NCI-H1105 treated with DMSO at 0.1 percent for 48 hours (cell line): ENCODE measurements at places on chromosomes 3 and 15.

DNA sequence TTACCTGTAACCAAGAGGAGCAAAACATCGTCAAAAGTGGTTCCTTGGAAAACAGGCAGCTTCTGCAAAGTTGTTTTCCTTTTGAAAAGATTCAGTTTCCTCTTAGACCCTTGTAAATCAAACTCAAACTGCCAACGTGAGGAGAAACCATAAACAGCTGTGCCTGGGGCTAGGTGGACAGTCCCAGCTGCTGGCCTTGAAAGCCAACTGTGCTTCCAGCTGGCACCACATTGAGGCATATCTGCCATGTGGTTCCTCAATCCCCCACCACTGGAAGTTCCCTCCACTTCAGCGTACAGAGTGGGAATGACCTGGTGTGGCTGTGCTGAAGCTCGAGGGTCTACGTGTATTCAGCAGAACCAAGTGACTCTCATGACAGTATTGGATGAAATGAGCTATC lies 40.9 kb downstream of the HRH1 start:
- DNase-seq: no peak

DNA sequence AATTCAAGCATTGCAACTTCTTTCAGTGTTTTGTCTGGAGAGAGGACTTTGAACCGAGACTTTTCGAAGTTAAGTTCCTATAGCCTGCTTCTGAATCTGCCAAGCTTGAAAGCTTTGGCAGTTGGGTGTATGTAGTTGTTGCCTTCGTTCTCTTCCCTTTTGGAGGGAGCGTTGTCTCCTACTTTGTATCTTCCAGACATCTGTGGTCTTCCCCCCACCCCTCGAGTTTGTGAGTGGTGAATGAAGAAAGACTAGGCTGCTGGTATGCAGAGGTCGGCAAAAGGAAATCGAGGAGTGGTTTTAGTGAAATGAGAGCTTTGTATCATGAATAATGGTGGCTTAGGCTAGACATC lies 1.3 kb downstream of the CTNNB1 start:
- DNase-seq: no peak

DNA sequence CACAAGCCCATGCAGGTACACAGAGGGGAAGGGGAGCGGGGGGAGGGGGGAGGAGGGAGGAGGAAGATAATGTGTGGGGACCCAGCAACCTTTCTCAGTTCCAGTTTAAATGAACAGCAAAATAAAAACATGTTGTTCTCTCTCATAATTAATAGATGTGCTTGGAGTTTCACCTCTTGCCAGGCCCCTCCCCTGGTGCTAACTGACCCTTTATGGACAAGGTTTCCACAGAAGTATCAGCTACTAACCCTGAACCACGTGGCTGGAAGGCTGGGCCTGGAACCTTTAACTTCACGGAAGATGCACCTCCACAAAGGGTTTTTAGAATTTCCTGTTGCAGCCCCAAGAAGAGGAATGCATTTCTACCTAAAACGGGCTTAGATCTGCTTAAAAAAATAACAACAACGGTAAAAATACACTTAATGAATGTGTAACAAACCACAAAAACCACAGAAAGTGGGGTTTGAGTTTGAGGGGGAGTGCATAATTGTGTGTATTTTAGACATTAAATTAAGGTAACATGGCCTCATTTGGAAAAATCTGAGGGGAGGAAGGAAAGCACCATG lies 14.8 kb upstream of the SMAD3 start:
- no peak for DNase-seq

DNA sequence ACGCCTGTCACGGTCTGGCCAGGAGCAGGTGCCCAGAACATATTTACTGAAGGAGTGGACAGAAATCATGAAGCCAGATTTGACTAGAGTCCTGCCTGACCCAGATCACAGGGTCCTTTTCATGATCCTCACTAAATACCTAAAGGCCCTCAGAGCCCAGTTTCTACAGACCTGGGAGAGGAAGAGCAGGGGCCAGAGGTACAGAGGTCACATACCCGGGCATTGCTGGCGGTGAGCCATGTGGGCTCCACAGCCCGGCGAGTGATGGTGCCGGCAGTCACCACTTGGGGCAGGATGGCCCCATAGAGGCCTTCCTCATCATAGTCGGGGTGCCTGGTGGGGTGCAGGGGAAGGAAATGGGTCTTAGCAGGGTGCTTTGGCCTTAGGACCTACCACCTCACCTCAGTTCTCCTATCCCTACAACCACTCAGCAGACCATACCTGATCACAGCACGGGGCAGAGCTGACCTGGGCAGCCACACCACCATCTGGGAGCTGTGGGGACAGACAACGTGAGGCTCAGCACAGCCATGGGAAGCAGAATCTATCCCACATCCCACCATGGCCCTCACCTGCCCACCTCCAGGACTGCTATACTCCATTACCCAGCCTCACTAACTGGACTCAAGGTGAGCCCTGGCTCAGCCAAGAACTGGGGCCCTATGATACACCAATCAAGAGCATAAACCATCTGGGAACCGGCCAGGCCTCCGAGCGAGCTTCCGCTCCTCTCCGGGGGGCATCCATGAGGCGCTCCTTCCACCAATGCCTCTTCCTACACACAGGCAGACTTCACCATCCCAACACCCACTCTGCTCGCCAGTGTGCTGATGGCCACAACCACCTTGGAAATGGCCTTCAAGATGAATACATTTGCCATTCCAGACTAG lies 12.9 kb downstream of the POLG start:
- DNase-seq: no peak

DNA sequence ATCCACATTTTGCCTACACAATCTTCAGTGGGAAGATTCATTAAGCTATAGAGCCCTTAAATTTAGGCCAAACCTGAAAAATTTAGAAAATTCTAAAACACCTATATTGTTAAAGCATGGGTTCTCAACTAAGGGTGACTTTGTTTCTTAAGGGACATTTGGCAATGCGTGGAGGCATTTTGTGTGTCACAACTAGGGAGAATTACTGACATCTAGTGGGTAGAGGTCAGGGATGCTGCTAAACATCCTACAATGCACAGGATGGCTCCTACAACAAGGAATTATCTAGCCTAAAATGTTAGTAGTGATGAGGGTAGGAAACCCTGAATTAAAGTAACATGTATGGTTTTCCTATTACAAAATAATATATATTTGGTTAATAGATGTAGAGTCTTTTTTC lies 55.8 kb downstream of the TBC1D5 start:
- DNase-seq: no peak
